H4 (cell line): ENCODE measurements at places on chromosomes 6 and 20. TPM values are rescaled to one million over a fixed set of nuclear protein-coding genes. Genes with fewer than 3 reads are reported as not detected.

ADGRF4 gene
- total RNA-seq = 0.25 and 0.81 TPM in 2 replicates

OVOL2 gene
- 0.47 and 1.5 TPM in 2 replicates for total RNA-seq

ENPP1 gene
- total RNA-seq = 32.2 and 39.5 TPM in 2 replicates

TMEM244 gene
- not detected in 2 replicates for total RNA-seq

GJA10 gene
- total RNA-seq = not detected in 2 replicates

GLYATL3 gene
- not detected in 2 replicates for total RNA-seq

RIMS1 gene
- 4.4 and 6.7 TPM in 2 replicates for total RNA-seq

FAM184A gene
- 1.4 and 2.1 TPM in 2 replicates for total RNA-seq

OTOR gene
- not detected in 2 replicates for total RNA-seq

PROCR gene
- total RNA-seq = 112 and 120 TPM in 2 replicates

TBC1D32 gene
- total RNA-seq = 1.4 and 2.9 TPM in 2 replicates

MCCD1 gene
- total RNA-seq = not detected in 2 replicates

BCAS1 gene
- total RNA-seq = 0.12 TPM in 1 of 2 replicates, not detected in the other

SCRT2 gene
- total RNA-seq = not detected in 2 replicates

GHRH gene
- total RNA-seq = not detected in 2 replicates
